NCI-H2081 (cell line): ENCODE measurements at places on chromosomes 3 and 15.

DNA sequence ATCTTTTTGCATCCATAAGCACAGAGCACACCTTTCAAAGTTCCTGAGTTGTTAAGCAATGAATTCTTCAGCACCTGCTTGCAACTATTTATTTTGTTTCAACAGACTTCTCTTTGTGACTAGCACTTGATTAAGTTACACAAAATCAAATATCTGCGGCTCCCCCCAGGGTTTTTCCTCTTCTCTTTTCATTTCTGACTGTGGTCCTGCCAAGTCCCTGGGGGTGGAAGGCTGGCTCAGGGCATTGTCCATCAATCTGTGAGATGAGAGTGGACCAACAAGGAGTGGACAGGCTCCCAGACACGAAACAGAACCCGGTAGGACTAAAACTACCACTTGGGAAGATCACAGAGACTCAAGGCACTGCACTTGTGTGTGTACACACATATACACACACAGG lies 96.8 kb downstream of the GABRB3 start:
- no peak for DNase-seq

DNA sequence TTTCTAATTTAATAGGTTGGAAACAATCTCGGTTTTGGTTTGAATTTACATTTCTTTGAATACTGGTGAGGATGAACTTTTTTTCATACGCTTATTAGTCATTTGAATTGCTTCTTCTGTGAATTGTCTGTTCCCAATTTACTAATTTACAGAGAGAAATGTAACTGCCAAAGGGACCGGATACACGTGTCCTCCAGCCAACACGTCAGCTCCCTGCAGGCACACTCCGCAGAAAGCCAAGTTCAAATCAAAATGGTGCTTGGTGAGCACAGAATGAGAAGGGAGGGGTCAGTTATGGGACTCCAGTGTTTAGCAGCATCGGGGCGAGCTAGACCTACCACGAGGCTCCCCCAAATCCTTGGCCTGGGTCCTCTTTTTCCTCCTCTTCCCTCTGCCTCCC lies 10.8 kb upstream of the TSEN2 start:
- no peak for DNase-seq

- DNase-seq, result peak; percentile 80
Observed at GRCh38 chr3:111676211-111677006, 81.3 kb upstream of the ZBED2 start.

- DNase-seq, result peak; percentile 23
Observed at GRCh38 chr3:189714991-189715961, 84.1 kb downstream of the TP63 start.

GRCh38 chr3:132772252-132772651 lies 50.0 kb upstream of the NPHP3 start:
- no peak for DNase-seq
